ENCODE measurements at places on chromosomes 5 and 9.
A peak's percentile ranks its signal among the peaks of the same experiment; 100 is the strongest.

DNA sequence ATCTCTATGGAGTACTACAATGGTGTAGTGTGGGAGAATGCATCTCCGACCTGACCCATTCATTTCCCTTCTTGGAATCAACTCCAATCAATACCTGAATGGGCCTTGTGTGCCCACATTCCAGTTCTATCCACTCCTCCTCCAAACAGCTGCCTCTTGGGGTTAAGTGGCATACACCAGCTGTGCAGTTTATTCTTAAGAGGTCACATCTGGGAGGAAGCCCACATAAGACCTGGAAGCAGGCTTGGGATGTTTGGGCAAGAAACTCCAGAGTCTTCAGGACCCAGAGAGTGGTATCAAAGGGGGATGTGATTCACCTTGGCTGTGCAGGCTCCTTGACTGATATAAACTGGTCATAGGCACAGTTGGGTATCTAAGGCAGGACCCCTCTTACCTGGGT, 46.0 kb downstream of the ACTBL2 start:
- DNase-seq: no peak

DNA sequence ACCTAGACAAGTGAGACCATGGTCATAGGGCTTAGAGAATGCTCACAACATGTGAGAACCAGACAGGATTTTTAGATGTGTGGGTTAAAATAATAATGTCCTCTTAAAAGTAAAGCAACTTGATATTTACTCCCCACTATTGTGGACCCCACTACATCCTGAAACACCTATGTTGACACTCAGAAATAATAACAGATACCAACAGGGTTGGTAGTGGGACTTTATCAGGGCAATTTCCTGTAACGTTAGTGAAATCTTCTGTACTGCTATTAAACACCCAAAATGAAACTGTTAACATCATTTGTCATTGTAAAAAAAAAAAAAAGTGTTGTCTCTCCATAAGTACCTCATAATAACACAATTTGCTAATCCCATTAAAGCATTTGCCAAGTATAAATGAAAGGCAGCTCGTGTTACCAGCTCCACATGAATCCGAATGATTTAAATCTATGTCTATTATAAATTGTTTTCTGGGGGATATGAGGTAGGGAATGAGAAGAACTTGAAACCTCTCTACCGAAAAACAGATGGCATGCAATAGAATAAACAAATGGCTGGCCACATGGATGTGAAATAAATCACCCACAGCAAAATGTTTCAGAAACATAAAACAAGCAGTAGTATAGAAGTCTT, 285.9 kb downstream of the ARHGEF28 start:
- no peak for DNase-seq

- DNase-seq: no peak
Measured at GRCh38 chr5:119059740-119060255, 11.1 kb upstream of the DMXL1 start.

- no peak for DNase-seq
Measured at GRCh38 chr5:138979684-138980280, 104.6 kb upstream of the LRRTM2 start.

DNA sequence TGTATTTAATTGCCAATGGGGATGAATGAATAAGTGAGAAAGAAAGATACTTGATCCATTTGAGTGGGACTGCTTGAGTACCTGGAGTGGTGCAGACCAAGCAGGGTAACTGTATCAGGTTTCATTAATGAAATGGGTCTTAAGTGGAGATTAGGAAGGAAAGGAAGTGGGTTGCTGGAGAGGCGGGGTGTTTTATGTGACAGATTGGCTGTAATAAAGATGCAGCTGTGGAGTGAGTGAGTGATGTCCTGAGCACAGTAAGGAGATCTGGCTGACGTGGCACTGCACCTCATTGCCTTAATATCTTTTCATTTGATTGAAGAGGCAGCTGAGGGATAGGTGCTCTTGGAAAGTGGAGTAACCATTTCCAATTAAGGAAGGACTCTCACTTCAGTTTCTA, 161.0 kb upstream of the CCDC152 start:
- DNase-seq: no peak

DNA sequence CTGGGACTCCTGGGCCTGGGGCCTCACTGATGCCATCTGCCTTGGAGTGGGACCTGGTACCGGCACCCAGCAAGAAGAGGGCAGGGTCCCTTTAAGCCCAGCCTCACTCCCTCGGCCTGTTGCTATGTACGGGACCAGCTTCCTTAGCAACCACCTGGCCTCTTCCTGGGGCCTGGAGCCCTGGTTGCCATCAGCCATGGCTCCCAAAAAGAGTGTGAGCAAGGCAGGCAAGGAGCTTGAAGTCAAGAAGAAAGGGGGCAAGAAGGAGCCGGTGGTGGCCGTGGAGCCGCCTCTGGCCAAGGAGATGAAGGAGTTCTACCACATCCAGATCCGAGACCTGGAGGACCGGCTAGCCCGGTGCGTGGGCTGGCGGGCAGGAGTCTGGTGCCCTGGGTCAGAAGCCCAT, at the start of gene CFAP157:
Gene CFAP157 (plus strand): TSS at position 153 of the 406 bp plus-strand sequence. CDS start 44 bp downstream, at position 197.
- no peak for DNase-seq

GRCh38 chr5:179536676-179537075, 13.7 kb upstream of the RUFY1 start:
- peak; percentile 66 for DNase-seq

DNA sequence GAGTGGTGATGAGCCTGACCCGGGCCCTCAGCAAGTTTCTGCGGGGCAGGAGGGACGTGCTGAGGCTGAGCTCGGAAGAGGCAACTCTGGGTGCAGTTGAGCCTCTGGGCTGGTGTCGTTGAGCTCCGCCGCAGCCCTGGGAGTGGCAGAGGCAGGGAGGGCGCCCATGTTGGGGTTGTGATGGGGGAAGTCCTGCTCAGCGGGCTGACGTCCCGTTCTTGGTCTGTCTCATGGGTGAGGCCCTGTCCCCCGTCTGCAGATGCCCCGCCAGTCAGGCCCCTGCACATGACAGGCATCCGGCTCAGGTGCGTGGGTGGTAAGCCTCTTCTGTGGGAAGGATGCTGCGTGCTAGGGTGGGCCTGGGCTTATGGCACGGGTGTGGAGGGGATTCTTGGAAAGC, 64.3 kb downstream of the RXRA start:
- DNase-seq: no peak

DNA sequence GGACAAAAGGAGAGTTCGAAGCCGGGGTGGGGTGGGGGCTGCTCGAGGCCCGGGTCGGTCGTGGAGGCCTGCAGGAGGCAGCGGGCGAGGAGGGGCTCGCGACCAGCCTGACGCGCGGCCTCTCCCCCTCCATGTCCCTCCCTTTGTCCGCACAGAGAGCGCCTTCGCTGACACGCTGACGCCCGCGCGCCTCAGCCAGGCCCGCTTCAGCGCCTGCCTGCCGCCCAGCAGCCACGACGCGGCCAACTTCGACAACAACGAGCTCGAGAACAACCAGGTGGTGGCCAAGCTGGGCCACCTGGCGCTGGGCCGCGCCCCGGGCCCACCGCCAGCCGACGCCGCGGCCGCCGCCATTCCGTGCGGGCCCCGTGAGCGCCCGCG, 42.2 kb downstream of the NEURL1B start:
- no peak for DNase-seq

- no peak for DNase-seq
Measured at GRCh38 chr9:16521868-16522411, 348.5 kb downstream of the BNC2 start.

- DNase-seq: peak; percentile 41
Measured at GRCh38 chr5:147887026-147887627, 8.6 kb downstream of the SCGB3A2 start.

DNA sequence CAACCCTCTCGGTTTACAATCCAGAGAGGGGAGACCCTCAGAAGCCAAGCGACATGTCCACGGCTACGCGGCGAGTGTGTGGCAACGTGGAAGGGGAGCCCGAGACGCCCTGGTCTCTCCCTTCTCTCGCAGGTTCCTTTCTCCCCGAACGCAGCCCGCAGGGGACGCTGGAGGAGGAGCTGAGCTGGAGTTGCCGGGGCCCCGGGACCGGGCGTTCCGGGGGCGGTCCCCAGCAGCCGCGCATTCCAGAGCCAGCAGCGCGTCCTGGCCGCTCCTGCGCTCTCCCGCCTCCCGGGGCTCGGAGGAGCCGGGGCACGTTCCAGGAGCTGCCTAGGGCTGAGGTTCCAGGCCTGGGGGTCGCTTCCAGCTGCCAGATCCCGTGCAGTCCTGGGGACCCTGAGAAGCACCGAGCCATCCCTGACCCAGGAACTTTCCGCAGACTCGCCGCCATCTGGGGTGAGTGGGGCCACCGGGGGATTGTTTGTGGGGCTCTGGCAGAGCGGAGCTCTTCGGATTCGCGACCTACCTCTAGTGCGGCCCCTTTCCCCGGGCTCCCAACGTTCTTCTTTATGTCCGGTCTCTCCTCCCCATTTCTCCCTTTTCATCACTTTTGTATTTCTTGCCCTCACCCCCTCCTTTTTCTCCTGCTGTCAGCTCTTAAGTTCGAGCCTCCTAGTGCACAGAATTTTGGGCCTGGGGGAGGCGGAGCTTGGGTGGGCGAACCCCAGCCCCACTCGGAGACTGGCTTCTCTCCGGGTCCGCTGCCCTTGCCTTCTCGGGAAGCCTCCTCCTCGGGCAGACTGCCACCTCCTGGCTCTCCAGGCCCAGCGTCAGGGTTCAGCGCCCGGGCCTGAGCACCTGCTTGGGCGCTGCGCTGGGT, at the start of gene SMIM3:
Gene SMIM3 (plus strand): TSS at position 241 of the 880 bp plus-strand sequence. CDS start 16,684 bp downstream, outside the sequence.
- peak; percentile 61 for DNase-seq

DNA sequence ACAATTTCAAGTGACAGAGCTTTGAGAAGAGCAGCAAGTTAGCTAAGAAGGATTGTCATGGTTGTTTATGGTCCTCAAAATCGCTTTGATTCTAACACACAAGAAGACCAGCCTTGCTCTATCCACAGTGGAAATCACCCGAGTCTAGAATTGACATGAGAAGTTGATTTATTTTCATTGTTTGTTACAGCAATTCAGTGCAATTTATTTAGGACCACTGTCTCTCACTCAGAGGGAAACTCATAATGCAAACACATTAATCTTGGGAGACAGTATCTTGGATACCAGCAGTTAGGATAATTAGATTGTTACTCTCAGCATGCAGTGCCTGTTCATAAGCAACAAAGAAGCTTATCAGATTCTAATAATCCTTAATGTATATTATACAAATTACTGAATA, 498.9 kb downstream of the NTRK2 start:
- DNase-seq: no peak

DNA sequence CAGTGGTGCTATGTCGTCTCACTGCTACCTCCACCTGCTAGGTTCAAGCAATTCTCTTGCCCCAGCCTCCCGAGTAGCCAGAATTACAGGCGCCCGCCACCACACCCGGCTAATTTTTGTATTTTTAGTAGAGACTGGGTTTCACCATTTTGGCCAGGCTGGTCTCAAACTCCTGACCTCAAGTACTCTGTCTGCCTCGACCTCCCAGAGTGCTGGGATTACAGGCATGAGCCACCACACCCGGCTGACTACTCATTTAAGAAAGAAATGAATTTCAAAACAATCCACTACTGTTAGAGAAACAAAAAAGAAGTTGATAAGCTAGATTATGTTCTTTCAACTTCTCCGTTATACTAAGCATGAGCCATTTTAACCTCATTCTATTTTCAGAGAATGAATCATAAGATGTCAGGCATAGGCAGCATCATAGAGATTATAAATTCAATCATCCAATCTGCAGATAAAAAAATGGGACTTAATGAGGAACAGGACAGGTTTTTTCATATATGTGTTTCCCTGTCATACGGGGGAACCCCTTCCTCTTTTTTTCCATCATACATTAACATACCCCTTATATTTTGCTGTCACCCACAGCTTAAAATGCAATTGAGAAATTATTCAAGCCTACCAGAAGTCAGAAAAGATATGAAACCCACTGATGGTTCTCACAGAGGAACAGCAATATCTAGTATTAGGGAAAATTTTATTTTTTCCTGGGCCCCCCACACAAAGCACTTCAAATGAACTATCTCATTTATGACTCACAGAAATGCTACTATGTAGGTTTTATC, 26.5 kb upstream of the ADRB2 start:
- DNase-seq: no peak

- peak; percentile 40 for DNase-seq
Measured at GRCh38 chr9:136201609-136202453, 3.1 kb downstream of the LHX3 start.

DNA sequence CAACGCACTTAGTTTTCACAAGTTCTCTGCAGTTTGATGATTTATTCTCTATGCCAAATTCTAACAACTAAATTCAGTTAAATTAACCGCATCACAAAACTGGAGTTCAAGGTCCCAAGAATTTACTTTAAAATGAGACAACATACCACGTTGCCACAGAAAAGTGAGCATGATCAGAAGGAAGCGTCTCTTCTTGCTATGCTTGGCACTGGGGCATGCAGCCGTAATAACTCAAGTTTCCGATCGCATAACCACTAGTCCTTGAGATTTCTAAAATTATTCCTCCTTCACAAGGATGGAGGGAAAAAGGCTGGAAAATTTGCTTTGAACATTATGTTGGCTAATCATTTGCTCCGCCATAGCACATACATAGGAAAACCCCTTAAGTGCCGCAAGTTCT, 13.9 kb downstream of the NFIB start:
- no peak for DNase-seq

- no peak for DNase-seq
Measured at GRCh38 chr5:123610209-123610608, 98.2 kb downstream of the CSNK1G3 start.

DNA sequence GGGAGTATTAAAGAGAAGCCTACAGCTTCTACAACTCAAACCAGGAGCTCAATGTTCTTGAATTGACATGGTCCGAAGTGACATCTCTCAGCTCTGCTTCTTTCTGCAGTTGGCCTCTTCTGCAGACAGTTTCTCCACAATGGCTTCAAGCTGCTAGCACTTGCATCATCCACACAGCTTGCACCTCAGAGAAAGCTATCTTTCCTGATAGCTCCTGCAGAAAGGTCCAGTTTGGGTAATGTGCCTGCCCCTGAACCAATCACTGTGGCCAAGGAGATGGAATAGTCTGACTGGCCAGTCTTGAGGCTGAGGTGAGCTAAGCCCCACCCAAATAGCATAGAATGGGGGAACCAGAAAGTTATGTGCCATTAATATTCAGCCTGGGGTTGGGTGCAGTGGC, 95.8 kb upstream of the ABCA1 start:
- DNase-seq: no peak

GRCh38 chr9:107389617-107390071, 99.9 kb downstream of the KLF4 start:
- peak; percentile 84 for DNase-seq

GRCh38 chr5:159021901-159022556, 77.7 kb downstream of the EBF1 start:
- DNase-seq: no peak

DNA sequence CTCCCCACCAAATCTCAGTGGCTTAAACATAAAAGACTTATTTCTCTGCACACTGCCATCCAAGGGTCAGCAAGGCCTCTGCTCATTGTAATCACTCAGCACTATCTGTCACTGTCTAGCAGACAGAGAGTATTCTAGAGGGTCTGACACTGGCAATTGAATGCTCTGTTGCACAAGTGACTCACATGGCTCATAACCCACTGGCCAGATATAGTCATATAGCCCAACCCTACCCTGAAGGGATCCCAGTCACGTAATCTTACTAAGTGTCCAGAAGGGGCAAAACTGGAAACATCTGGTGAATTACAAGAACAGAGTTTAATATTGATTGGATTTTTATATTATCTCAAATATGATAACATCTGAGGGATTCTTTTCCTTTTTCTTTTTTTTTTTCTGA, 80.7 kb downstream of the TSSK1B start:
- DNase-seq: no peak

All from trophoblast cell (in vitro differentiated cells and primary cell).